ENCODE measurements at places on chromosomes 5 and 9.

DNA sequence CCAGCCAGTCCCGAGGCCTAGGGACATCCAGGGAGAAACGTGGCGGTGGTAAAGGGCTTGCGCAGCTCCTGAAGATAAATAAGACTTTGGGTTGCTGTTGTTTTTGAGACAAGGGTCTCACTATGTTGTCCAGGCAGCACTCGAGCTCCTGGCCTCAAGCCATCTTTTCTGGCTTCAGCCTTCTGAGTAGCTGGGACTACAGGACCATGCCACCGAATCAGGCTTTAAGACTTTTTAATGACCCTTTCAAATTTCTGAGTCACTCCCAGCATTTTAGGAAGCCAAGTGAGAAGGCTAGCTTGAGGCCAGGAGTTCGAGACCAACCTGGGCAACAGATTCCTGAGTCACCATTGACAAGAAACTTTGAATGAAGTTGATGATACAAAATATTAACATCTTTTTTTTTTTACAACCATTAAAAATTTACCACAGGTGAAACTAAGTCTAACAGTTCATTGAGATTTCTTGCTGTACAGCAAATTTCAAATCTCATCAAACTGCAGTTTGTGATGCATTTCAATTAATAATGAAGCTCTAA, 817 bp upstream of the GNE start:
- DNase-seq = no peak

GRCh38 chr5:9104571-9105339, 441.1 kb downstream of the SEMA5A start:
- DNase-seq = no peak

DNA sequence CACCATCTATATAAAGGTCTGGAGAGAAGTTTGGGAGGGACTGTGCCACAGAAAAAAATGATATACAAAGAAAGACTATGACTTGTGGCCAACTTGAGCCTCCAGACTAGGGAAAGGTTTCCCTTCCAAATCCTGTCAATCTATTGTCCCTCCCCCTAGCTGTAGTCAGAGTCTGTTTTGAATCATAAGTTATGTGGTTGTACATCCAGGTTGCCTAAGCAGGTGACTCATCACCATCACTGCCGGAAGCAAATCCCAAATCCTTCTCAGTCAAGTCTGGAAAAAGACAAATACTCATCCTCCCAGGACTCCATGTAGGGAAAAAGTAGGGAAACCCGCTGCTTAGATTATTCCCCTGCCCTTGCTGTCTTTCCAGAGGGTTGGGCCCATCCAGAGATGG, 235.7 kb downstream of the CDK5RAP2 start:
- no peak for DNase-seq

DNA sequence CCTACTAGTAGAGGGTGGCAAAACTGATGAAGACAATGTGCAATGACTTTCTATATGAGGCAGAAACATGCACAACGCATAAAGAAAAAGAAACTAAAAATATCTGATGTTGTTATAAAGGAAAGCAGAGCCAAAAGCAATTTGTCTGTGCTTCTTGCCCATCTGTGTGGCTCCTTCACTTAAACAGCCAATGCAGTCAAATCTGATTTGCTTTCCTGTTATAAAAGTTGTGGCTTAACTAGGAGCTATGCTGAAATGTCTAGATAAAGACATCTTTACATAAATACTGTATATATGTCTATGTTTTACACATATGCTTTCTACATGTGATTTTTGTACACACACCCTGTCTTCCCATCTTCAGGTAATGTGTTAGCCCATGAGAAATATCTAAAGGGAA, 508.2 kb downstream of the CETN3 start:
- no peak for DNase-seq

GRCh38 chr5:74767579-74767913, 497 bp downstream of the NSA2 start:
- DNase-seq = peak; percentile 81

DNA sequence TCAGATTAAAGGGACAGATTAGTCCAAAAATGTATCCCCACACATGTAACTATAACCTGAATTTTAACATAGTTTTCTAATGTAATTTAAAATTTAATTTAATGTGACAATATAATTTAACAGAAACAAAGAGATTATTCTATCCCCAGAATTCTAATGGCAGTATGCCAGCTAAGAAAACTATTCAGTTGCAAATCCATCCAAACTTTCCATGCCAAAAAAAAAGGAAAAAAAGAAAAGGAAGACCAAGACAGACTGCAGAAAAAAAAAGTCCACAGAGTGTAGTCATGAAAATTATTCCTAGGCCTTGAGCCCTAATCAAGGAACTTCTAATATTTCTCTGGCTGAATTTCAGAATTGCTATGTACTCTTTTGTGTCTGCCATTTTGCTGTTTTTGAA, 217.6 kb downstream of the CDH18 start:
- no peak for DNase-seq

DNA sequence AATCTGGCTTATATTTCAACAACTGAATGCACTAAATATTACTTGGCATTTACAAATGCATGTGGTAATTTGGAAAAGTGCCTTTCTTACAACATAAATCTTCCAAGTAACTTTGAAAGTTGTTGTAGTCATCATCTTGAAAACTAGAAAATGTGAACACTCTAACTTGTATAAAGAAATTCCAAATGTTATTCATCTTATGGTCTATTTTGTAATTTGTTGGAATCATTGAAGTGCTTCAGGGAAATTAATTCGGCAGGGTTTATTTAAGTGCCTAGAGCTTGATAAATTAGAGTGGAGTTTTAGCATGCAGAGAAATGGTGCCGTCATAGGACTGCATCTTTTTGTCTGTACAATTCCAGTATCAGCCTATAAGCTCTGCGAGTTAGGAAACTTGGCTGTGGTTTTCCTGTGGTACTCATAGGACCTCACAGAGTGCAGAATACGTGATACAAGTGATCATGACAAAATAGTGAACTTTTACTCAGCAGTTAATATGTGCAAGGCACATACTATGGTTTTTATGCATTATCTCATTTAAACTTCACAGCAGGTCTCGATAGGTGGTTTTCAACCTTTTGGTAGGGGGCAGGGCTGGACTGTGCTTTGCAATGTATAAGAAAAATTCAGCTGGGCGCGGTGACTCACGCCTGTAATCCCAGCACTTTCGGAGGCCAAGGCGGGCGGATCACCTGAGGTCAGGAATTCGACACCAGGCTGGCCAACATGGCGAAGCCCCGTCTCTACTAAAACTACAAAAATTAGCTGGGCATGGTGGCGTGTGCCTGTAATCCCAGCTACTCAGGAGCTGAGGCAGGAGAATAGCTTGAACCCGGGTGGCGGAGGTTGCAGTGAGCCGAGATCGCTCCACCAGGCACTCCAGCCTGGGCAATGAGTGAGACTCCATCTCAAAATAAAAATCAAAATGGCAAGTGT, 79.6 kb downstream of the RAI14 start:
- no peak for DNase-seq

- DNase-seq = no peak
Observed at GRCh38 chr5:173631478-173631877, 15.0 kb upstream of the BOD1 start.

GRCh38 chr5:54547711-54548250, 30.2 kb downstream of the SNX18 start:
- peak; percentile 62 for DNase-seq
